ENCODE measurements at places on chromosomes 2 and 18.

DNA sequence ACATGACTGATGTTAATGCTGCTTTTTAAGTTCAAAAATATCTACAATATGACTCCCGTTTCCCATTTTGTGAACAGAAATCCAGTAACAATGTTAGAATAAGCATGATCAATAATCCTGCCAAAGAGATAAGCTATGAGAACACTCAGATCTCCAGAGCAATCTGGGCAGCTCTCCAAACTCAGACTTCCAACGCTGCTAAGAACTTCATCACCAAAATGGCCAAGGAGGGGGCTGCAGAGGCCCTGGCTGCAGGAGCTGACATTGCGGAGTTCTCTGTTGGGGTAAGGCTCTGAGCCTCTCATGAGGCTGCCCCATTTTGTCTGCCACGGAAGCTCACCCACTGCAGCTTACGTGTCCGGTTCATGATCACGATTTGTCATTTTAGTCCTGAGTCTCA is 68.4 kb downstream of the UGGT1 start:
- DNase-seq, result no peak

DNA sequence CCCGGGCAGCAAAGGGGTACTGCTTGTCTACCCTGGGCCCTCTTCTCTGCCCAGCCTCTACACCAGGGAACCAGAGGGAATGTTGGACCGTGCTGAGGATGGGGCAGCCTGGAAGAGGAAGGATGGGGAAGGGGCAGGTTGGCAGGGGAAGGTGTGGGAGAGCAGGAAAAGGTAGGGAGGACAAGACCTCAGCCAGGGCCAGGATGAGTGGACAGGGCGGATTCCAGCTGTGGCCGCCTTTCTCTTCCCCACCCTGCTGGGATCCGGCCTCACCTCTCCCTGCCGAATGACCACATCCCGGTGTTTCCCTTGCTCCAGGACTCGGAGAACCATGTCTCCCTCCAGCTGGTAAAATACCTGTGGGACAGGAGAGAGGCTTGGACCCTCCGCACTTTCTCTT is 8.9 kb downstream of the HAAO start:
- no peak for DNase-seq

GRCh38 chr2:233928594-233929351 is 11.6 kb downstream of the TRPM8 start:
- no peak for DNase-seq

- DNase-seq, result no peak
Observed at GRCh38 chr2:66531567-66531966, 96.6 kb downstream of the MEIS1 start.

DNA sequence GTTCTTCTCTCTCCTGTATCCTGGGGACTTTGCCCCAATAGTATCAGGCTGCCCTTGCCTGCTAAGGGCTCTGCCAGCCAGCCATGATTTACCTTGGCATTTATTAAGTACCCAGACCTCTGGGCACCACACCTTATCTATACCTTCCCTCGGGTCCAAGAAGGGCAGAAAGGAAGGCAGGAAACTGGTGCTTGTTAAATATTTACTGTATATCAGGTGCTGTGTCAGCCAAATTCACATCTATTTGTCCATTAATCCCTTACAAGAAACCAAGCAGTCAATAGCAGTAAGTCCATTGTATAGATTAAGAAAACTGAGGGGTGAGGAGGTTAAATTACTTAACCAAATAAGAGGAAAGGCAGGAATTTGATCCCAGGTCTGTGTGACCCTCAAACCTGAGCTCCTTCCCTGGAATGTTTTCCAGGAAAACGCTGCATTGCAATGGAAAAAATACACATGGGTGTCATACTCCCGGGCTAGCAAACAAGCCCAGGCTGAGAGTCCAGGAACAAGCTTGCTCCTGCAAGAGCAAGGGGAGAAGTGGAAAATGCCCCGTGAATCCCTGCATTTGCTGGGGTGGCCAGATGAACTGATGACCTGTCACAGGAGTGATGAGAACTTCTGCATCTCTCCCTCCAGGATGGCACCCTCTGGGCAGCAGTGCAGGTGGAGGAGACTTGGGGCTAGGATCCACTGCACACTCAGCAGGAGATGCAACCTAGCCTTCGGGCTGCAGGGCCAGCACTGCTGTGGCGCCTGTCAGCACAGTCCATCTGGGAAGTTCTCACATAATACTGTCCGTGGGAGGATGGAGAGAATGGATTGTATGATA is 30.4 kb downstream of the CIB4 start:
- no peak for DNase-seq

- no peak for DNase-seq
Observed at GRCh38 chr18:55501982-55502710, 85.8 kb downstream of the TCF4 start.

DNA sequence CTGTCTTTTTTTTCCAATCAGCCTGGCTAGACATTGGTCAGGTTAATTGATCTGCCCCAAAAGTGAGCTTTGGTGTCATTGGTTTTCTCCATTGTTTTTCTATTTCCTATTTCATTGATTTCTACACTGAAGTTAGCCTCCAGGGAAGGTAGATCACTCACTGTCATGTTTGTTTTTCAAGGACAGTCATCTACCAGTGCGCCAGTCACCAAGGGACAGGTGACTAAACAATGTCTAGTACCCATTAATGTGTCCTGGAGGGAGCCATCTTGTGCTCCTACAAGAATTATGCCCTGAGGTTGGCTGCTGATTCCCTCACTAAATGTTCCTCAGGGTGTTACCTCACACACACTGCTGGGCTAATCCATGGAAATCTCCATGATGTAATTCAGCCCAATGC is 17.6 kb upstream of the USP40 start:
- DNase-seq, result no peak

DNA sequence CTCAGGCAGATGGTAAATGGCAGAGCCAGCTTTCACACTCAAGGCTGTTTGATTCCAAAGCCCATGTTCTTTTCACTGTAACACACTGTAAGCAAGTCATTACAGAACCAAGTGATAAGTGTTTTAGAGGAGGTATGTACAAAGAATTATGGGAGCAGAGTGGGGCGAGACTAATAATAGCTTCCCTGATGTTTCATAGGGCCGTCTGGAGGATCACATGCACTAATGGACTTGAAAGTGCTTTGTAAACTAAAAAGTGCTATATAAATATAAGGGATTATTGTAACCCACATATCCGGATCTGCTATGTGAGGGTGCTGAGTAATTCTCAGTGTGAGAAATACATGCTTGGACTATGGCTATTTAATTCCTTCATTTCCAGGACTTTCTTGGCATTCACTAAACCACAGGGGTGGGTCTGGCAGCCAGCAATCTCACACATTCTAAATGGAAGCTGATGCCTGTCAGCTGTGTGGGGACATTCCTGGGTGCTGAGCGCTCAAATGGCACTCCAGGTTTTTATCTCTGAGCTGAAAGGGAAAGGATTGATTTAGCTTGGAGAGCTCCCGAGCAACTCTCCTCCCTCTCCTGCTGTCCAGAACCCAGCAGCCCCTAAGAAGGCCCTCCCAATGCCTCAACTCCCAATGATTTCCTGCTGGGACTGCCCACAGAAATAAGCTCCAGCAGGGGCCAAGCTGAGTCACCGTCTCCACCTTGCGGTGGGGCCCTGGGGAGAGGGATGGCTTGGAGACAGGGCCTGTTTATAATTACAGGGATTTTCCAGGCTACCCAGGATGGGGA is 222.8 kb downstream of the SOX11 start:
- no peak for DNase-seq

- DNase-seq, result peak; percentile 54
Observed at GRCh38 chr2:65388051-65388531, 44.3 kb downstream of the SPRED2 start.

DNA sequence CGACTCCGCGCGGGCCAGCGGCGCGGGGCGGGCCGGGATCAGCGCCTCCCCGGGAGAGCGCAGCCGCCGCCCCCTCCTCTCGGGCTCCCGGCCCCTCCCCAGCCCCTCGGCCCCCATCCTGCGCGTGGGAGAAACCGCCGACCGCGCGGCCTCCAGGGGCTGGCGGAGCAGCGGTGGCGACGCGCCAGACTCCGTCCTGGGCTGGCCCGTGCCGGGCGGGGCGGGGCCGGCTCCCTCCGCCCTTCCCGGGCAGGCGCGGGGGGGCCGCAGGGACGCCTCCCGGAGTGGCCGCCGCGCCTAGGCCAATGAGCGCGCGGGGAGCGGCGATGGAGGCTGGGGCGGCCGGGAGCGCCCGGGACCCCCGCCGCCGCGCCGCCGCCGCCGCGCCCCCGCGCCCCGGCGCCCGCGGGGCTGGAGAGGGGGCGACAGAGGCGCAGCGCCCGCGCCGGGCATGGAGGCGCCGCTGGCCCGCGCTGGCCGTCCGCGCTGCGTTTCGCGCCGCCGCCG is 49.1 kb downstream of the KCNIP3 start:
- DNase-seq, result peak; percentile 64

GRCh38 chr2:190641469-190641868 is 7.4 kb upstream of the NAB1 start:
- no peak for DNase-seq
